Stimulated activated CD8-positive, alpha-beta memory T cell treated with anti-CD3 and anti-CD28 coated beads, Interleukin-2, amount 100 ng/mL, for 1 hour (primary cell): ENCODE measurements at places on chromosomes 3 and 15.

DNA sequence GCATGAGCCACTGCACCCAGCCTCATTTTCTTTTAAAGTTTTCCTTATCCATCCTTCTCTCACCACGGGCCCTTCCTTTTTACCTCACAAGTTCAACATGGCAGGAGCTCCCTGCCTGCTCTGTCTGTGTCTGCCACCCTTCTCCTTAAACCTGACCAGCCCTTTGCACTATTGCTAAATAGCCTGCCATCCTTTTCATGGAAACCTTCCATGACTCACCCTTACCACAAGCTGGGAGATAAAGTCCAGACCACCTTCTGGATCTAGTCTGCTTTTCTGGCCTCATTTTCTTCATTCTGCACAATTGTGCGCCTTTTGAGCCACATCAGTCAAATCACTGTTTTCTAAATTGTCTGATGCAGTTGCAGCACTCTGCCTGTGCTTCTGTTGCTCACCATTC, 8.9 kb downstream of the PARP14 start:
- no peak for DNase-seq

DNA sequence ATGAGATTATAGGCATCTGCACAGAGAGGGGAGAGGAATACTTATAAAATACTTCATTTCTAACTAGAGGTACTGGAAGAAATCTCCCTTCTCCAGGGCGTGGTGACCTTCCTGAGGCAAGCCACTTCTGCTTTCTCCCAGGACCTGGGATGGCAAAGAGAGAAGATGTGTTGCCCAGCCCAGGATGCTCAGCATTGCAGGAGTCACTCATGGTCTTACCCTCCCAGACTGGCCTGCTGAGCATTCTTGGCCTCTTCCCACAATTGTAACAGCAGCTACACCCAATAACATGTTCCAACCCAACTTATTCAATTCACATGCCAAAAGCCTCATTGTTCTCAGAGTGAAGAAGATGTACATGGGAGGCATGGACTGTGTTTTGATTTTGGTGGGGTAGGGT, 37.9 kb downstream of the IL20RB start:
- no peak for DNase-seq

GRCh38 chr15:64525828-64526530, 65.6 kb downstream of the ZNF609 start:
- no peak for DNase-seq

DNA sequence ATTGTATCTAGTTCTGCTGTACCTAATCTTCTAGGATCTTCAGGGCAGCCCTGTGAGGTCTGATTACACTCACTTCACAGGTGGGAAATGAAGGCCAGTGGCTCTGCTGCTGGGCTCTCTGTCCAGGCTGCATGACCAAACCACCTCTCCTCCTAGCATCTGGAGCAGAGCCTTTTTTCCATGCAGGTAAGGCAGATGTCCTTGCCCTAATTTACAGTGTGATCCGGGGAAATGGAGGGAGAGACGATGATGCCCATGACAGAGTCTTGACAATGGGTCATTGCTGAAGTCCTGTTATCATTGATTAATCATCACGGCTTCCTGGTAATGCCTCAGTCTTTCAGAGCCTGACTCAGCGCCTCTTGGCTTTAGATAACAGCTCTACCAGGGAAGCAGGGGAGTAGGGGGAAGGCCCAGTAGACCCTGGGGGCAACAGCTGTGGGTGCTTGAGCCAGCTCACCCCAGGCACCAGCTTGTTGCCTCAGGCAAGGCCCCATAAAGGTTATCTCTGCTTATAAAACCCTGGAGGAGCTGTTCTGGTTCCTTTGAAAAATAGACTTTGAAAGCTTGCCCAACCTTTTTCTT, 153.4 kb downstream of the GABRG3 start:
- no peak for DNase-seq

GRCh38 chr15:60554494-60554893, 75.6 kb upstream of the ICE2 start:
- DNase-seq = no peak

DNA sequence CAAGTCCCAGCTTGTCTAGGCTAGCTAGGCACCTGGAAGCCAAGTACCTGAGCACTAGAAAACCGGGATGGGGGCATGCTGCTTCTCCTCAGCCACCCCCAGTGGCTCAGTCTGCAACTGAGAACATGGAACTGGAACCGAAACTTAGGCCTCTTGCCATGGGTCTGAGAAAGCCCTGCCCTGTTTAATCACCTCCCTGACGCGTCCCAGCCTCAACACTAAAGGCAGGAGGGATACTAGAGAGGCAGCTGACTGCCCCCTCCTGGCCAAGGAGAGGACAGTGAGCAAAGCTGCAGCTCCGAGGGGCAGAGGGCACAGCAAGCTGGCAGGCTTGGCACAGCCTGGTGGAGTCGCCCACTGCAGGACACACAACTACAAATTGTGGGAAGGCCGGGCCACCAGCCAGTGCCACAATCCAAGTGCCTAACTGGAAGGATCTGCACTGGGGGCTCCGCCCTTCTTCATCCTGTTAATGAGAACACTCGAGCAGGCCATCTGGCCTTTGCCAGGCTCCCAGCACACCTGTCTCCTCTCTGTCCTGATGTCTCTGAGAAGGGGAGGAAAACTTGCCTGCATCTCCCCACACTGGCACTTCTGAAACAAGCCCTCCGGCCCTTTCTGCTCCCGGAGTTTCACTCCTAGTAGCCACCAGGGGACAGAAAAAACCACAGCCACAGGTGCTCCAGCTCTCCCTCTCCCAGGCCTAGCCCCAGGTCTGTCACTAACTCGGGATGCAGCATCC, 53.7 kb downstream of the BDH1 start:
- DNase-seq = no peak

DNA sequence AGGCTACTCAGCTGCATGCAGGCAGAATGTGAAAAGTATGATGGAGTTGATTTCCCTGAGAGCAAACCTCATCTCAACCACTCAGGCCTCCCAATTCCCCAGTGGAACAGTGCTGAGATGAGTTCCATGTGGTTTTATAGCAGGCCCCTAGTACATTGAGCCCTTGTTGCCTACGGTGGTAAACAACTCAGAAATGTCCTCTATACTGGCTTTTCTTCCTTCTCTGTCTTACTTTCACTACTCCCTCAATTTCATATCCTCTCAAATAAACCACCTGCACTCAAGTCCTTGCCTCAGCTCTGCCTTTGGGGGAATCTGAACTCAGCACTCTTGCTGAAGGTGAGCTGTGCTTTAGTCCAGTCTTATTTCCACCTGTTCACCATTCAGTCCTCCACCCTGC, 399.9 kb downstream of the PDCD6IP start:
- no peak for DNase-seq

- no peak for DNase-seq
Measured at GRCh38 chr3:32002561-32003368, 21.2 kb downstream of the ZNF860 start.

DNA sequence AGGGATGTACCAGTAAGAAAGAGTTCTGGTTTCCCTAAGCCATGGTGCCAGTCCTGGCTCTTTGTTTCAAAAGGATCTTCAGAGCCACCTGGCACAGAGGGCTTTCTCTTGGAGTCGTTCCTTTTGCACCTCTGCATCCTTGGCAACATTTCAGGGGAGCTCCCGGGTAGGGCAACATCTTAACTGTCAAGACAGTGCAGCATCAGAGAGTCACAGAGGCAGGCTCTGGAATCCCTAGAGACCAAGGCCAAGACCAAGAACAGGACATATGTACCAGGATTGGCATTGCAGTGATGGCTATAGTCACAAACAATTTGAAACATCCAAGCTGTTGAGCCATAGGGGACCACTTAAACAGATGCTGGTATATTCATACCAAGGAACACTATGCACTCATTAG, 129.4 kb upstream of the ADPGK start:
- DNase-seq = no peak

DNA sequence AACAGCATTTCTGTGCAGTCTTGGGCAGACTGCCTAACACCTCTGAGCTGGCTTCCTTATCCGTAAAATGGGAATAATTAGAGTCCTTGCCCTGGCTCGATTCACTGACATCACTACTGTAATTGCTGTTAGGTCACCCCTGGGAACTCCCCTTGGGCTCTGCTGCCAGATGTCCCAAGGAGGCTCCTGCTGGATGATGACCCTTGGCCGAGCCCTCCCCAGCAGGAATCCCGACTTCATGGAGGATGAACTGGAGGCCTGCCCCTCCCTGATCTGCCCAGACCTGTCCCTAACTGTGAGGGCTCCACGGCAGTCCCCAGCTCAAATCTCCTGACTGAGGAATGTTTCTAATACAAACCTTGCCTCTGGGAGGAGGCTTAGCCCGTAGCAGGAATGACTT, 18.0 kb downstream of the ESYT3 start:
- DNase-seq = no peak

GRCh38 chr15:69298697-69299441, at the start of gene PAQR5:
Gene PAQR5 (plus strand): TSS chr15:69298912. CDS start chr15:69360081, 61,169 bp downstream.
- DNase-seq = no peak

GRCh38 chr3:43542328-43543043, 79.3 kb downstream of the ANO10 start:
- no peak for DNase-seq

GRCh38 chr3:148379763-148380382, 317.8 kb upstream of the AGTR1 start:
- DNase-seq = no peak

- DNase-seq = no peak
Measured at GRCh38 chr3:52851348-52851747, 16.5 kb upstream of the MUSTN1 start.

DNA sequence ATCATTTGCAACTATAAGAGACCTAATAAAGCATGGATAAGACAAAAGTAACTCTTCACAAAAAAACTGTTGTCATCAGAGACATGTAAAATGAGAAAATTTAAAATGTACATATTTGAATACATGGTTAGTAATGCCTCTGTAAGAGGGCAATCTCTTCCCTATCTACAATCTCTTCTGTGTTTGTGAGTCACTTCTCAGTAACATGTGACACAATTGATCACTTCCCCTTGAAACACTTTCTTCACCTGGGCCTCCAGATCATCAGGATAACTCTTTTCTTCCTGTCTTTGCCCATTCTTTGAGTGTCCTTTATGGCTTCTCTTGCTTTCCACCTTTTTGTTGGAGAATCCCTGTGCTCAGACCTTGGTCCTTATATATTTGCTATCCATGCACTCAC, 50.4 kb downstream of the TFDP2 start:
- DNase-seq = no peak

DNA sequence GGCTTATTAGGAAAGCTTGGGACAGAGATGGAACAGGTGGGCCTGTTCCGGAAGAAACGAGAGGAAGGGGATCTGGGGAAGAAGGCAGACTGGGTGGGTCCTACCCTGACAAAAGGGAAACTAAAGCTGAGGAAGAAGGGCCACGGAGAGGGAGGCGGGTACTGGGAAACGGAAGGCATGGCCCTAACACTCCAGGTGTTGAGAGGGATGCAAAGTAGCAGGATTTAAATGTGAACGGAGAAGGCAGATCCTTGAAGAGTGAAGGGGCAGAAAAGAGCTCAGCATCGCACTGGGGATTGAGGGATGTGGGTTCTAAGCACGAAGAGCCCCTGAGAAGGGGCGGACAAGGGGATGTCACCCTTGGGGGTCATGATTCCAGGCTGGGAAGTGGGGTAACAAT, 735 bp downstream of the STIMATE start:
- no peak for DNase-seq

GRCh38 chr3:56302417-56302816, 165.8 kb downstream of the ERC2 start:
- no peak for DNase-seq

DNA sequence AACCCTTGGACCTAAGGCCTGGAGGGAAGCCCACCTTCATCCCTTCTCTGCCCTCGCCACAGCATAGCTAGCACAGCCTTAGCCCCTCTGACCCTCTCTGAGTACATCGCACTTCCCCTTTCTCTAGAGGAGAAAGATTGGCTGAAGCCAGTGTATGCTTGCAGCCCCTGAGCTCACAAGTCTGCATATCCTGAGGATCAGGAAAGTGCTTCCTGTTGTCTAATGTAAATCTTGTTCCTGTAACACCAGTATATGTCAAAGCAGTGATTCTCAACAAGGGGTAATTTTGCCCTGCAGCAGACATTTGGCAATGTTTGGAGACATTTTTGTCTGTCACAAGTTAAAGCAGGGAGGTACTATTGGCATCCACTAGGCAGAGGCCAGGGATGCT, 2.2 kb upstream of the PRKCD start:
- DNase-seq = no peak

DNA sequence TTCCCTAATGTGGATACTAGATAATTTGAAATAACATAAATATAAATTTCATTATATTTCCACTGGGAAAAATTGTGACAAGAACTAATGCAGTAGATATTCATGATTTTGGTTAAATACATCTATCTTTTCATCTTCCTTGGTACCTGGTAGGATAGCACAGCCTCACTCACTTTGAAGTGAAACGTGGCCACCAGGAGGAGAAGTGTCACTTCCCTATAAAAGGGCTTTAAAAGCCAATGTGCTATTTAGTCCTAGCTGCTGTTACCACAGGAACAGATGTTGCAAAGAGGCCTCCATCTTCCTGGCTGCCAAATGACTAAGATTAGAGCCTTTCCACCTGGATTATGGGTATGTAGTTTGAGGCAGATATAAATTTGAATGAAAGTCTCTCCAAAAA, 140.0 kb downstream of the PLOD2 start:
- no peak for DNase-seq

DNA sequence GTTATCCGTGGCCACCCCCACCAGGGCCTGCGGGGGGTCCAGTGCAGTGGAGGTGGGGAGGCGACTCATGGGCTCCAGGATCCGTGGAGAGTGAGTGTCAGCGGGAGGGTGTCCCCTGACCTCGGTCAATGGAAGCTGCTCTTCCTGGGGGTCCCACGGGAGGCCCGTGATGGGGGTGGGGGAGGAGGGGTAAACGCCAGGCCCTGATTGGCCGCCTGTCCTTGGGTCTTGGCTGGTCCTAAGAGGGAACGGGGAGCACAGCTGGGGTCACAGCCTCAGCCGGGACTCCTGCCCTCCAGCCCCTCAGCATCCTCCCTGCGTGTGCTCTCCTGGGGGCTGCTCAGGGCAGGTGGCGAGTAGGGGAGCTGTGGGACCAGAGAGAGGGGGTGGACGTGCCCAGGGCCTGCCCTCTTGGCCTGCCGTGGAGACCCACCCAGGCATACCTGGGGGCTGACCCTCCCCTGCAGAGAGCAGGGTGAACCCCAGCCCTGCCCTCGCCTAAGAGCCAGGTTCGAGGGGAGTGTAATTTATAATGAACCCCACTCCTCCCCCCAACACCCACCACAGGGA, 184.6 kb downstream of the GOLGA6L6 start:
- no peak for DNase-seq

- DNase-seq = no peak
Measured at GRCh38 chr3:142273501-142273900, 48.1 kb upstream of the GK5 start.

- DNase-seq = no peak
Measured at GRCh38 chr3:115436767-115437301, 186.5 kb upstream of the GAP43 start.

DNA sequence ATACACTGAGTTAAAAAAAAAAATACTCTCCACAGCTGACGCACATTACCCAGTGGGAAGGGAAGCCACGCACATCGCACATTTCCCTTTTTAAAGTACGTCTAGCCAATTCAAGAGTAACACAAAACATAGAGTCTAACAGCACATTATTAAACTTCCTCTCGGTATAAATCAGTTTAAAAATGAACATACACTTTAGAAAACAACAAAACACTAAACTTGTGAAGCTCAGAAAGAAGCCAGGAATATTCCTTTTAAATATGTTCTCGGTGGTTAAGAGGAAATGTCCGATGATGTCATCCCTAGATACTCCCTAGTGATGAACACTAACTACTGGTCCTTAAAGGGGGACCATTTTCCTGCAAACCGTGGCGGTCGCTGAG, 721 bp downstream of the MYEF2 start:
- DNase-seq = no peak

- DNase-seq = no peak
Measured at GRCh38 chr15:94259121-94259751, 27.9 kb downstream of the MCTP2 start.

GRCh38 chr15:57468486-57468885, 92.2 kb downstream of the CGNL1 start:
- no peak for DNase-seq
